ENCODE measurements at places on chromosomes 3 and 15. TPM values are rescaled to one million over a fixed set of nuclear protein-coding genes. Genes with fewer than 3 reads are reported as not detected.

Gene MAP1A
- 26.2 TPM for total RNA-seq

Gene CACNA2D2
- total RNA-seq = 17.4 TPM

Gene ITIH1
- total RNA-seq = not detected

Gene ATP2B2
- 28.0 TPM for total RNA-seq

Gene IMPG2
- total RNA-seq = 221 TPM

Gene C3orf33
- 10.0 TPM for total RNA-seq

Gene CLDND1
- total RNA-seq = 155 TPM

Gene OR5AC2
- not detected for total RNA-seq

Gene FGD5
- 17.3 TPM for total RNA-seq

Gene B3GNT5
- total RNA-seq = 15.2 TPM
